ELF-1 (cell line): ENCODE measurements at places on chromosomes 4 and X.

GRCh38 chr4:146041139-146042004, 102.7 kb upstream of the ZNF827 start:
- DNase-seq: no peak

- DNase-seq: no peak
Observed at GRCh38 chr4:163419074-163419473, 54.5 kb downstream of the TKTL2 start.

- no peak for DNase-seq
Observed at GRCh38 chr4:103008875-103009729, 10.4 kb downstream of the SLC9B1 start.

DNA sequence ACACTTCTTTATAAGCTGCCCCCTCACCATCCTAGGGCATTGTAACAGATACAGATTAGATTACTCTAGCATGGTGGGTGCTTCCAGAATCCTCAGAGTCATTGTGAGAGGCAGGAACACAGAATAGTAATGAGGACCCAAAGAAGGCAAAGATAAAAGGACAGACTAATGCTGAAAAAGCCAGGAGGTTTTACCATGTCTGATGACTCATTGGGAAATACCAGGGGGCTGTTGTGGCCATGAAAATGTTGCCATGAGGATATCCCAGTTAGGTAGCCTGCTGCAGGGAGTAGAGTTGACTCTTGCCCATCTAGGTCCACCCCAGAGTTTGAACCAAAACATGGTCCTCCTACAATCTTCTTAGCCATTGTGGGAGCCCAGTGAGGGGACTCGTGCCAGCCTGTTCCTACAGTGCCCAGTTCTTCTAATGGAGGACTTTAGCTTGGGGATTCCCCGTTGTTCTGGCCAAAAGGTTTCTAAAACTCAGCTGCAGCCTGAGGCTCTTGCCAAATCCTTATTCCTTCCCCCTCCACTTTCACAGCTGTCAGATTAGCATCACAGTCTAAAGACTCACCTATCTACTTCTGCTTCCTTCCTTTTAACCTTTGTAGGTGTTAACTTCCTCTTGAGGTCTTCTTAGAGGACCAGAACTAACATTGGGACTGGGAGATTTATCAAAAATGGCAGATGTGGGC, 586.0 kb upstream of the AADAT start:
- no peak for DNase-seq

- no peak for DNase-seq
Observed at GRCh38 chrX:155333544-155334100, 792 bp downstream of the CLIC2 start.

GRCh38 chr4:2436301-2436700, 17.5 kb downstream of the CFAP99 start:
- DNase-seq: no peak

DNA sequence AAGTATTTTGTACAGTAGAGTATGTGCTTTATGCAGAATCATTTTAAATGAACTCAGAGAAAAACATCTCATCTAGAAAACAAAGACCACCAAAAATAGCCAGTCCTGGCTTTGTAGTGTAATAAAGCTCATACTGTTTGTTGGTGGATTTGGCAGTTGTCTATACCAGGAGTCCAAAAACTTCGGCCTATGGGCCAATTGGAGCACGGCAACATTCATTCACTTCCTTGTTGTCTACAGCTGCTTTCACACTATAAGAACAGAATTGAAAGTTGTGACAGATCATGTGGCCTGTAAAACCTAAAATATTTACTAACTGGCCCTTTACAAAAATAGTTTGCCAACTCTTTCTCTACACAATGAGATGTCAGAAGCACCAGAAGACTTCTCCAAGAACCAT, 5.3 kb downstream of the FBXW7 start:
- DNase-seq: no peak
